ENCODE measurements at places on chromosomes 2 and 18.
A peak's percentile ranks its signal among the peaks of the same experiment; 100 is the strongest.

- no peak for DNase-seq
Observed at GRCh38 chr18:23776306-23776705, 87.1 kb downstream of the LAMA3 start.

- no peak for DNase-seq
Observed at GRCh38 chr2:9124231-9124741, 82.3 kb upstream of the ASAP2 start.

GRCh38 chr18:49471532-49471931 is 11.1 kb upstream of the DYM start:
- no peak for DNase-seq

- DNase-seq = no peak
Observed at GRCh38 chr18:36590621-36591580, 237.9 kb downstream of the TPGS2 start.

DNA sequence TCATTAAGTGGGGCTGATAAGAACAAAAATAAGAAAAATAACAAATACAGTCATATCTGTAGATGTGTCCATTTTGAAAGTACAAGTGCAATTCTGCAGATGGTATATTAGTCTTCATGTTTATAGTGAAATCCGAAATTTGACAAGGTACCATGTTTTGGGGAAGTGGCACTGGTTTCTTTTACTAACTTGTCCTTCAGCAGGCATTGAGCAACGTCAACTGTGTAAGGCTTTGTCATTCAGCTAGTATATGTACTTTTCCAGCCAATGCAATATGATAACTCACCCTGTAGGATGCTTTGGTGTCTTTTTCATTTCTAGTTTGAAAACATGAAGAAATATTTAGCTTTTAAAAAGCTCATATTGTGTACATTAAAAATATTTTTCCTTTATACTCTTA is 139.9 kb downstream of the MCFD2 start:
- peak; percentile 66 for DNase-seq

GRCh38 chr2:200578778-200579177 is 7.0 kb upstream of the AOX1 start:
- DNase-seq = peak; percentile 43

- no peak for DNase-seq
Observed at GRCh38 chr2:19843992-19844515, 57.7 kb downstream of the TTC32 start.

DNA sequence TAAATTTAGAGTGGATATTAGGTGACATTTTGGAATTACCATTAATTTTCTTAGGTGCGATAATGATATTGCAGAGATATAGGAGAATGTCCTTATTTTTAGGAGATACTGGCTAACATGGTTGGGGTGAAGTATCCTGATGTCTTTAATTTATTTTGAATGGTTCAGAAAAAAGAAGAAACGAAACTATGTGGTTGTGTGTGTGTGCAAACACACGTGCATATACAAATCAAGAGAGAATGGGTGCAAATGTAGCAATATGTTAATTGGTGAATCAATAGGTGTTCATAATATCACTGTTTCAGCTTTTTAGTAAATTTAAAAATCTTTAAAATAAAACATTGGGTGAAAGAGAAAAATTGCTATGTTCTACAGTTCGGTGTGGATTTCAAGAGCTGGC is 140.9 kb downstream of the DIS3L2 start:
- DNase-seq = no peak

- no peak for DNase-seq
Observed at GRCh38 chr2:180938451-180938850, 42.0 kb upstream of the UBE2E3 start.

DNA sequence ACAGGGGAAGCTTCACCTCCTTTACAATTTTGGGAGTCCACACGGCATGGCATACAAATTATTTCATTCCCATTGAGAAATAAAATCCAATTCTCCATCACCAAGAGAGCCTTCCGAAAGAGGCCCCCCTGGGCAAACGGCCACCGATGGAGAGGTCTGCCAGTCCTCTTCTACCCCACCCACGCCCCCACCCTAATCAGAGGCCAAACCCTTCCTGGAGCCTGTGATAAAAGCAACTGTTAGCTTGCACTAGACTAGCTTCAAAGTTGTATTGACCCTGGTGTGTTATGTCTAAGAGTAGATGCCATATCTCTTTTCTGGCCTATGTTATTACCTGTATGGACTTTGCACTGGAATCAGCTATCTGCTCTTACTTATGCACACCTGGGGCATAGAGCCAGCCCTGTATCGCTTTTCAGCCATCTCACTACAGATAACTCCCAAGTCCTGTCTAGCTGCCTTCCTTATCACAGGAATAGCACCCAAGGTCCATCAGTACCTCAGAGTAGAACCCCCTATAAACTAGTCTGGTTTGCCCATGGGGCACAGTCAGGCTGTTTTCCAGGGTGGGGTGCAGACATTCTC is 58.3 kb downstream of the BCL11A start:
- DNase-seq = no peak

- DNase-seq = peak; percentile 80
Observed at GRCh38 chr2:69642709-69643601, 584 bp downstream of the AAK1 start.

GRCh38 chr2:18903750-18904149 is 314.4 kb upstream of the NT5C1B start:
- DNase-seq = no peak

DNA sequence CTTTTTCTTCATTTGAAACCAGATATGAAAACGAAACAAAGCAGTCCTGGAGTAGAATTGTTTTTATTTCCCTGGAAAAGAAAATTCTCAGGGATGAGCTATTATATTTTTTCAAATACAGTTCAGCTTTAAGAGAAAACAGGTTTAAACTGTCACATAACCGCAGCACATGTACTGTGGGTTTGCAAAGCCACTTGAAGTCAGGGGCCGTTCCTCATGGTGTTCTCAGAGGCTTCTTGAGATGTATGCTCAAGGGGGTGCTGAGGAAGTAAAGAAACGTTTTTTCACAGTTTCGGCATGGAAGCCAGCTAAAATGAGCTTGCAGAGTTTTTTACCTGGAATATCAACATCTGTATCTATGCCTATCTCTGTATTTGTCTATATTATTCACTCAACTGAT is 225.3 kb downstream of the MC4R start:
- no peak for DNase-seq

DNA sequence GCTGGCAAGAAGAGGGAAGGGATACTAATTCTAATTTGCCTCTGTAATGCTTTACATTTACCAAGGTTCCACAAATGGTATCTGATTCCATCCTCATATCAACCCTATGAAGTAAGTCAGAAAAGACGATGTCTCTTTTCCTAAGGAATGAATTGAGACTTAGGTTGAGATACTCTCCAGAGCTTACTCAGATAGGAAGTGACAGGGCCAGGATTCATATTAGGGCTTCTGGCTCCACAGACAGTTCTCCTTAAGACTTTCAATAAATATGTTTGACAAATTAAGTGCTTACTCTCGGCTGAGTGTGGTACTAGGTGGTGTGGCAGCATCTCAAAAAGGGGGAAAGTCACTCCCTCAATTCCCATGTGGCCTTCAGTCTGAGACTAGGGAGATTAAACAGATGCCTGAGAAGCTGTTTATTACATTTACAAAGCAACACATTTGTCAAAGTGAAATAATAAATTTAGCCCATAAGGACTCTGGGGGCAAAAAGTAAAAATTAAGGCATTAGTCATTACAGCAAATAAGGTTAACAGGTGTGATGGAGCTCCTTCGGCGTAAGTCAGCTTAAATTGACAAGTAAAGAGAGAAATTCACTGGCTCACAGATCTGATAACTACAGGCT is 14.2 kb downstream of the CDK15 start:
- DNase-seq = no peak

DNA sequence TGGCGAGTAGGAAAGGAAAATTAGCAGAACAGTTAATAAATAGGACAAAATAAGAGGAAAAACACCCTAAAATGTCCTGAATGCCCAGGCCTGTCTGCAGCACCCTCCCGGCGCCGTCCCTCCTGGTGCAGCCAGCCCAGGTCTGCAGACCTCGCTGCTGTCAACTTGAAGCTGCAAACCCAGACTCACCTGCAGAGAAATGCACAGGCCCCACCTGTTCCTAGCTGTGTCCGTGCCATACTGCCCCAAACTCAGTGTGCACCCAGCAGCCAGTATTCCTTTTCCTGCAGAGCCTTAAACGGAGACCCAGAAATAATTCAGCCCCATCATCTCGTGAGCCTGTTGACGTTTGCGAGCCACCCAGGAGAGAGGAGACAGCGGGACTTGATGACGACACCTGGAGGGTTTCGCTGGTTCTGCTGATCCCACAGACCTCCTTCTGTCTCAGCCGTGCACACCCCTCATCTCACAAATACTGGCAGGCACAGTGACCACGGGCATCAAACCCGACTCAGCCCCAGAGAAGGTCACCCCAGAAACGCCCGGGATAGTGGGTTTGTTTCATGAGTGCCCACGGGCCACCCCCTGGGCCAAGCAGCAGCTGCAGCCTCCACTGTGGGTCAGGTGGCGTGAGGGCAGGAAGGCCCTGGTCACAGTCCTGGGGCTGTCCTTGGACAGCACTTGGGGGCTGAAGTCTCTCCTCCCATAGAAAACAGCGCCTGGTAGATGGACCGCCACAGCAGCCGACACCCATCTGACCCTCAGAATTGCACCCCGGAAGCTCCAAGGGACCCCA is 239.5 kb upstream of the SALL3 start:
- no peak for DNase-seq

GRCh38 chr2:98637401-98638147 is 29.2 kb downstream of the UNC50 start:
- DNase-seq = no peak

DNA sequence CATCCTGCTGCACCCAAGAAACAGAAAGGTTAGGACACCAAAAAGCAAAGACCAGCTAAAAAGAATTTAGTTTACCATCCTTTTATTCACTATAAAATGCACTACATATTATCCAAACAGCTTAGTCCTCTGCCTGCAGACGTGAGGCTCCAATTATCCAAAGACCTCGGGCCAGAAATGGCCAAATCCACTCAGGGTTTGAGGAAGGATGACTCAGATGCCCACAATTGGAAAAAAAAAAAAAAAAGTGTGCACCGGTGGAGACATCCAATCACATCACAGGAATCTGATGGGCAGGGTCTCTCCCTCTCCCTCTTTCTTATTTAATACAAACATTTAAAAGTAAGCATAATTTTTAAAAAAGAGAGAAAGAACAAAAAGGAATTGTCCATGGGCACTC is 65.7 kb downstream of the TRABD2A start:
- DNase-seq = no peak

- peak; percentile 91 for DNase-seq
Observed at GRCh38 chr18:74597662-74598349, at the start of gene ZNF407. TSS of gene ZNF407 (plus strand) at chr18:74597870. CDS start at chr18:74631020, 33,150 bp downstream.

- DNase-seq = no peak
Observed at GRCh38 chr2:219448099-219448775, 13.6 kb downstream of the SPEG start.

- DNase-seq = no peak
Observed at GRCh38 chr2:83730223-83730622, 728.9 kb downstream of the SUCLG1 start.

GRCh38 chr18:21262244-21262643 is 20.2 kb downstream of the GREB1L start:
- no peak for DNase-seq

DNA sequence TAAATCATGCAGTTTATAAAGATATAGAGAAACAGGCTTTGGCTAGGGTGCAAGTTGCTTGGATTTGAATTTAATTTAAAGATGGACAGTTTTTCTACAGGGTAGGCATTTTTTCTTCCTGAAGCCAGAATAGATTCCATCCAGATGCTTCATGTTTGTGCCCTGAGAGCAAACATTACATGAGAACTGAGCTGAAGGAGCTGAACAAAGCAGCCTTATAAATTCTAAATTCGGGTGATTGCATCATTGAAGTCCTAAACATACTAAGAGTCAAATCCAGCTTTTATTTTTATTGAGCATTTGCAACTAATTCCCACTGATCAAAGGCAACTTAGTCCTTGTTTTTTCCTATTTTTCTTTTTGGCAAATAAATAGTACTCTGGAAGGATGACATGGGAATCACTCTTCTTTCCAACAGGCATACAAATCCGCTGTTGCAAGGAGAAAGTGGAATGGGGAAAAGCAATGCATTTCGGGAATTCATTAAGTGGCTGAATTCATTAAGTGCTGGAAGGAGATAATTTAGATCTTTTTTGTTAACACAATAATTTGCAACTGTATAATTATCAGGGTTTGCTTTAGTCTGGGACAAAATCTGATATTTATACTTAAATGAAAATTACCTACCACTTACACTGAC is 828.0 kb downstream of the SLC4A3 start:
- DNase-seq = no peak

GRCh38 chr18:10822456-10822855 is 296.6 kb downstream of the NAPG start:
- DNase-seq = no peak

DNA sequence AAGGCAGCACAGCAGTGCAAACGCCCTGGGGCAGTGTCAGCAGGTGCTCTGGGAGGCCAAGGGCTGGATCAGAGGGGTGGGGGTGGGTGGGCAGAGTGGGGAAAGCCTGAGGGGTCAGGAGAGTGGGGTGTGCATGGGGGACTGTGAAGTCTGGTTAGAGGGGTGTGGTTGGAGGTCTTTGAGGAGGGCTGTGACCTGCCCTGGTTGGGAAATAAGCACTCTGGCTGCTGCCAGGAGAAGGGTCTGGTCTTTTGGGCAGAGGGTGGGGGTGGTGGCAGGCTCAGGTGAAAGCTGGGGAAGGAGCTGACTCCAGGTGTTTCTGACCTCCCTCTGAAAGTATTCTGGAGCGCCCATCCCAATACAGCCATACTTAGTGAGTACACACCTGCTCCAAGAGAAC is 4.2 kb downstream of the ALPI start:
- no peak for DNase-seq

GRCh38 chr18:3528231-3528630 is 78.3 kb downstream of the TGIF1 start:
- DNase-seq = no peak

DNA sequence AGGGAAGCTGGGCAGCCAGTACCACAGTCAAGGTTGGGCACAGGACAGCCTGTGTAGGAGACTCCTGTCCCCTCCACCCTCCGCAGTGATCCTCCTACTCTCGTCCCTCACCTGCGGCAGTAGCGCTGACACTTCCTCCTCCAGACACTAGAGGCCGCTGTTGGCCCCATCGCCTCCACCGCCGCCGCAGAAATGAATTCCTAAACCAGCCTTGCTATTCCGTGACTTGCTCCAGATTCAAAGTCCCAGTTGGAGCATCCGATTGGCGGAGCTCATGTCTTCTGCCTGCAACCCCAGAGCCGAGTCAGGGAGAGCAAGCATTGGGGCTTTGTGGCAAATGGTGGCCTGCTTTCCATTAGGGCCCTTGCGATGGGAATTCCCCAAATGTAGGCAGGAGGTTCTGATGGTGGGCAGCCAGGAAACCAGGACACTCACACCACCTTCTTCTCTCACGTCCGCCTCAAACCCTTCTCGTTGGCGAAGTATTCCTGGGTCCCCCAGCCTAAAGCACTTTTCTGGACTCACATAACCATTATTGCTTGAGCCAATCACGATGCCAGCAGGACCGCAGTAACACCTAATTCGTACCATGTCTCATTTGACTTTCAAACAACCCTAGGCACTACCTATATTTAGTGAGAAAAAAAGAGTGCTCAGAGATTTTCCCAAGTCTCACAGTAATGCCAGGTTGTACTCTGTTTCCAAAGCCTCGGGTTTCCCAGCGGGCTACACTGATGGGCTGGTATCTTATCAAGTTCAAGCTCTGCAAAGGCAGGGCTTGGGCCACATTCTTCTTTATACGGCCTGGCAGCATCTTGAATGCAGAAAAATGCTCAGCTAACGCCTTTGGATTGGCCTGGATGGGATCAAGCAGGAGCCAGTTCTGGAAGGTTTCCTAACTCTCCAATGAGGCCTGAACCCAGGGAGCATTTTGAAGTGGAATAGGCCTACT is 1.2 kb upstream of the DNAJB2 start:
- peak; percentile 76 for DNase-seq

GRCh38 chr2:203739351-203739750 is 32.9 kb downstream of the CD28 start:
- no peak for DNase-seq
